ENCODE measurements at places on chromosomes 2 and 18. TPM values are rescaled to one million over a fixed set of nuclear protein-coding genes. Genes with fewer than 3 reads are reported as not detected.

DNA sequence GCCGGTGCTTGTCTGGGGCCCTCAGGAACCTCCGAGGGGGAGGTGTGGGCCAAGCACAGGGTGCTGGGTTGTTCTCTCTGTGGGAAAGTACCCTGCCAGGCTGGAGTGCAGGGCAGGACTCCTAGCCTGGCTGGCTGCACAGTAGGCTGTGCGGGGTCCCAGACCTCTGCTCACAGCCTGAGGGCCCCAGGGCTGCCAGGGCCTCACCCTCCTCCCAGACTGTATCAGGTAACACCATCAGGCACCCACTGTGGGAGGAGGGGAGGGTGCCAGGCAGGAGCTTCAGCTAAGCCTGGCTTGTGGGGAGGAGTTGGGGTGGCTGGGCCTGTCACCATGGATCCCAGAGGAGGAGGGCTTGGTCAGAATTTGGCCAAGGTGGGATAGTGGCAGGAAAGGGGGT lies 211.9 kb upstream of the SMAD2 start:
- peak overlapping the region; percentile 40 for H3K27ac ChIP-seq
- H3K4me1 ChIP-seq: peaks cover 63% of the 10 kb centered on the region
- no peaks in the 10 kb centered on the region for H3K36me3 ChIP-seq
- no peaks in the 10 kb centered on the region for H3K27me3 ChIP-seq

DNA sequence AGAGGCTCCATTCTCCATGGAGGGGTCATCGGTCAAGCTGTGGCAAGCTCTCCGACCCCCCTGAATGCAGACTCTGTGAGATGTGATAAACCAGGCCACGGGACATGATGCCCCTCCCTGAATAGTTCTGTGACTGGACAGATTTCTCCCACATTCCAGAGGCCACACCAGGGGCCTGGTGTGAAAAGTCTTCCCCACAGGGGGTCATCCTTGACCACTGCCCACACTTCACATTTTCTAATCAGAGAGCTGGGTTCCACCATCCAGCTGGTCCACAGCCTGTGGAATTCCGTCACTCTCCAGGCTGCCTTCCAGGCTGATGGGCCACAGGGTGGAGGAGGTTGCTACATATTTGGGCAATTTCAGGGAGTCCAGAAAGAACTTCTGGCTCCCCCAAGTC lies 51.3 kb upstream of the CYRIA start:
- no peak for DNase-seq
- H3K4me1 ChIP-seq: peaks cover 10% of the 10 kb centered on the region
- H3K27ac ChIP-seq: no peak overlapping the region

DNA sequence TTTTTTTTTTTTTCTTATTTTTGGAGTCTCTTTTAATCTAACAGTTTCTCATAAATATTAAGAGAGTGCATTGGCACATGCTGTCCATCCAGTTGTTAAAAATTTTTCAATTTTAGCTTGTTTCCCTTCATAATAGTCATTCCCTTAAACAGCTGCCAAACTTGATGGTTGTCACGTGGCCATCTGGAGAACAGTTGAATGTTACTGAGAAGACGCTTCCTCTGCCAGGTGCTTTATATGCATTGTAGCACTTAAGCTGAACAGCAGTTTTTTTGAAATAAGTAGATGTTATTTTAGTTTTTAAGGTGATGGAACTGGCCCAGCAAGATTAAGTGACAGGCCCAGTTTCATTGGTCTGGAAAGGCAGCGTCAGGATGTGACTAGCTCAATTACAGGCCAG lies 3.3 kb downstream of the SMARCAL1 start:
- H3K36me3 ChIP-seq: peaks cover 57% of the 10 kb centered on the region
- H3K4me1 ChIP-seq: no peaks in the 10 kb centered on the region
- no peak overlapping the region for H3K27ac ChIP-seq

GRCh38 chr2:37916512-37917082 lies 8.5 kb upstream of the RMDN2 start:
- H3K27me3 ChIP-seq: no peaks in the 10 kb centered on the region
- DNase-seq: no peak
- no peak overlapping the region for H3K4me3 ChIP-seq
- peak overlapping the region; percentile 47 for H3K27ac ChIP-seq
- H3K36me3 ChIP-seq: no peaks in the 10 kb centered on the region

DNA sequence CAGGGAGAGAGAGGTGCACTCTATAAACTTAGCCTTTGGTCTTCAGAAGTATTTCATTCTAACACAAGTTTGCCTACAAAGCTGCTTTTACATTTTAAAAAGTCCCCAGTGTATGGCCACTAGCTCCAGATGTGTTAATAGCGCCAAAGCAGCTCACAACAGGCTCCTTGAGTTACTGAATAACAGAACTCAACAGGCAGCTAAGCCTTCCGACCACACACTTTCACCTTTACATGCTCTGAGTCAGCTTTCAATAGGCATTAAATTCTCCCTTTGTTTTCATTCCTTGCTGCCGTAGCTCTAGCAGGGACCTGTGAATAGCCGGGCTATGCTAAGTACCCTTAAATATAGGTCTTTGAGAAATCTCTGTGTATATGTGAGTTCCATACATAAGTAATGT lies 262.8 kb upstream of the PARD3B start:
- no peak for DNase-seq
- H3K27me3 ChIP-seq: no peaks in the 10 kb centered on the region
- no peaks in the 10 kb centered on the region for H3K36me3 ChIP-seq
- peaks cover 6% of the 10 kb centered on the region for H3K4me1 ChIP-seq
- no peak overlapping the region for H3K4me3 ChIP-seq

DNA sequence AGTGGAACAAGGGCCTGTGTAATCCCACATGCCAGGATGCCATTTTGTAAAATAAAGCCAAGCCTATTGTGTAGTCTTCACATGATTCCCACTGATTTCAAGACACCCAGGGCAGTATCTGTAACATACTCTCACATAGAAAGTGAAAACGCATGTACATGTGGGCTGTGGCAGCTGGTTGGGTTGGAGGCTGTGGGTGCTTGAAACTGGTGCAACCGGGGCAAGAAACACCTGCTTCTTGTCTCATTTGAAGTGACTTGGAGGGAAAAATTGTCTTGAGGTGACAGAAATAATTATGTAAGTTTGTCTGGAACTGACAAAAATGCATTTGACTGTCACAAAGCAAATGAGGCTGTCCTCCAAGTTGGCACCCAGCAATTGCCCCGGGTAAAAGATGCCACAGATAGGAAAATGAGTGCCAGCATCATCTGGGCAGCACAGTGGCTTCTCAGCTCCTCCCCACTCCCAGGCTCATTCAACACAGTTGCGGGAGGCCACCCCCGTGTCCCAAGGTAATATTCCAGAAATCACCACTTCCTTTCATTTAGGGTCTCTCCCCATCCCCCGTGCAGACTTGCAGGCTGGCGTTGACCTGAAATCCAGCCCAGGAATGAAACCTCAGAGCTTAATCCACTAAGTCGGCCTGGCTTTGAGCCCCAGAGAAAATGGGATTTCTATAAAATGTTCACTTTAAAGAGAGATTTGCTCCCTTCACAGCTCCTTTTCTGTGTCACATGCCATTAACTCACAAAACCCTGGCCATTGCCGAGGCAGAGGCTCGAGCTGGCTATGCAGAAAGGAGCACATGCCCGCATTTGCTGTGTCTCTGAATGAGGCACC lies 293.9 kb upstream of the PARD3B start:
- H3K27ac ChIP-seq: no peak overlapping the region
- DNase-seq: no peak
- H3K36me3 ChIP-seq: no peaks in the 10 kb centered on the region
- no peaks in the 10 kb centered on the region for H3K4me1 ChIP-seq

GRCh38 chr2:142629193-142629592 lies 248.3 kb upstream of the KYNU start:
- no peaks in the 10 kb centered on the region for H3K36me3 ChIP-seq
- DNase-seq: no peak
- H3K27me3 ChIP-seq: no peaks in the 10 kb centered on the region
- no peaks in the 10 kb centered on the region for H3K4me1 ChIP-seq
- no peak overlapping the region for H3K27ac ChIP-seq
- no peak overlapping the region for H3K4me3 ChIP-seq

DNA sequence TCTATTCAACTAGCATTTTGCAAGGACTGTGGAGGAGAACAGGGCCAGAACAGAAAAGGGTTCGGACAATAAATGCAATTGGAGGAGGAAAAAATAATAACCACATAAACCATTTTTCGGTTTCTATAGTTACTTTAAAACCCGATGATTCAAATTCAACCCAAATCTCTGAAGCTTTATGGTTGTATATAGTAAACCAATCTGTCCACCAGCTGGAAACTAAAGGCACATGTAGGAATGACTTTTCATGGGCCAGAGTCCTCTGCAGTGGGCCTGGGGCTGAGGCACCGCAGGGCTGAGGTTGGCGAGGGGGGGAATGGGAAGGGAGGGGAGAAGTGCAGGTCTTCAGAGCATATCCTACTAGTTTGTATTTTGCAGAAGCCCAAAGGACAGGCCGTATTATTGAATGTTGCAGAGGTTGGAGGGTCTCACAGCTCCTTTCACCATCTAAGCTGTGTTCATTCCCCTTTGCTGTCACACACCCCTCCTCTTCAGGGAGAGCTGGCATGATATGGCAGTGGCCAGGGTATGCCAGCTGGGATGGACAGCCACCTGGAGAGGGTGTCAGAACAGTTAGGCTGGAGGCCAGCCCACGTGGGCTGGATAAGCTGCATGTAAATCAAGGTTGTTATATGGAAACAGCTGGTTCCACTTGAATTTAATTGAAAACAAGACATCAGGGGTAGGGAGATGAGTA lies 267.1 kb downstream of the PRKCE start:
- H3K27ac ChIP-seq: peak overlapping the region; percentile 72
- H3K27me3 ChIP-seq: no peaks in the 10 kb centered on the region
- peaks cover 45% of the 10 kb centered on the region for H3K4me1 ChIP-seq
- H3K4me3 ChIP-seq: no peak overlapping the region
- no peak for DNase-seq
- no peaks in the 10 kb centered on the region for H3K36me3 ChIP-seq

GRCh38 chr2:197031803-197032202 lies 105.3 kb upstream of the PGAP1 start:
- H3K4me1 ChIP-seq: no peaks in the 10 kb centered on the region
- H3K4me3 ChIP-seq: no peak overlapping the region
- no peaks in the 10 kb centered on the region for H3K36me3 ChIP-seq
- no peak for DNase-seq
- no peaks in the 10 kb centered on the region for H3K27me3 ChIP-seq

GRCh38 chr2:60412620-60413019 lies 140.8 kb downstream of the BCL11A start:
- no peak overlapping the region for H3K27ac ChIP-seq
- no peaks in the 10 kb centered on the region for H3K27me3 ChIP-seq
- DNase-seq: no peak
- H3K4me1 ChIP-seq: peaks cover 9% of the 10 kb centered on the region
- H3K4me3 ChIP-seq: no peak overlapping the region

DNA sequence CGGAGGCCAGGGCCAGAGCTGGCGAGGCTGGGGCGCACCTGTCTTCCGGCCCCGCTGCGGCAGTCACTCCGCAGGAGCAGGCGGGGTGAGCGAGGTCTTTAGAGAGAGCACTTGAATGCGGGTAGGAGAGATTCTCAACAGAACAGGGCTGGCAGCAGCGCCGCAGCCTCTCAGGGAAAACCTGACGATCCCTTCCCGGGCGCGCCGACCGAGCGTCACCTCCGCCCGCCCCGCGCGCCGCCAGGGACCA lies 526 bp downstream of the PRKRA start:
- DNase-seq: peak; percentile 47
- no peaks in the 10 kb centered on the region for H3K36me3 ChIP-seq
- peak overlapping the region; percentile 77 for H3K4me3 ChIP-seq
- H3K27ac ChIP-seq: peak overlapping the region; percentile 95
- H3K27me3 ChIP-seq: no peaks in the 10 kb centered on the region

DNA sequence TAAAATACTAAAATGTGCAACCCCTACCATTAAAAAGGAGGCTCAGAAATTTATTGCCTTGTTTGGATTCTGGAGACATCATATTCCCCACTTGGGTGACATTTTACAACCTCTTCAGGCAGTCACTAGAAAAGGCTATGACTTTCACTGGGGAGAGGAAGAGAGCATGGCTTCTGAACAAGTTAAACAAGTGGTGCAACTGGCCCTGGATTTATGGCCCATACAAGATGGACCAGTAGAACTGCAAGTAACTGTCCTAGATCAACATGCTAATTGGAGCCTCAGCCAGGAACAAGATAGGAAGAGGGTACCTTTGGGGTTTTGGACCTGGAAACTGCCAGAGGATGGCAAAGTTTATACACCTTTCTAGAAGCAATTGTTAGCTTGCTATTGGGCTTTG lies 4.0 kb upstream of the DSG2 start:
- H3K27me3 ChIP-seq: no peaks in the 10 kb centered on the region
- H3K27ac ChIP-seq: no peak overlapping the region
- peaks cover 7% of the 10 kb centered on the region for H3K4me1 ChIP-seq
- H3K4me3 ChIP-seq: no peak overlapping the region
- no peak for DNase-seq
- no peaks in the 10 kb centered on the region for H3K36me3 ChIP-seq

DNA sequence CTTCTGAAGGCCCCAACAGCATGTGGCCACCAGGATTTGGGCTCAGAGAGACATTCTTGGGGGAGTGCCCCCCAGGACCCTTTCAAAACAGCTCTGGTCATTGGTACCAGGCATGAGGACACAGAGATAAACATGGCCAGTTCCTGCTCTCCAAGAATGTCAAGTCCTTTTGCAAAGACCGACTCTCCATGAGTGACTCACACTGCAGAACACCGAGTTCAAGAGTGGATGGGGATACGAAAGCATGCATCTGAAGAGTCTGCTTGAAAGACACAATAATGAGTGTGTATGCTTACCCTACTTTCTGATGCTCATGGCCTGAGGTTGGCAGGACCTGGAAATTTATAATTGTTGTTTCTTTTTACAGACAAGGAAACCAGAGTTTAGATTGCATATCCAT lies 450.6 kb downstream of the TSN start:
- H3K36me3 ChIP-seq: no peaks in the 10 kb centered on the region
- H3K27me3 ChIP-seq: no peaks in the 10 kb centered on the region
- no peak overlapping the region for H3K27ac ChIP-seq
- H3K4me1 ChIP-seq: no peaks in the 10 kb centered on the region
- no peak overlapping the region for H3K4me3 ChIP-seq
- DNase-seq: no peak

GRCh38 chr2:201574766-201575165 lies 68.5 kb downstream of the TMEM237 start:
- DNase-seq: no peak
- H3K4me3 ChIP-seq: no peak overlapping the region
- H3K27ac ChIP-seq: no peak overlapping the region
- H3K27me3 ChIP-seq: no peaks in the 10 kb centered on the region
- no peaks in the 10 kb centered on the region for H3K36me3 ChIP-seq

GRCh38 chr2:240868286-240869108 lies at the start of gene AGXT:
Gene AGXT (plus strand): TSS chr2:240868824. CDS start chr2:240868866, 42 bp downstream.
- no peak within 1 kb of the TSS for H3K4me3 ChIP-seq
- no peaks in the 10 kb centered on the region for H3K27me3 ChIP-seq
- DNase-seq: no peak
- H3K36me3 ChIP-seq: no peaks in the 10 kb centered on the region
- no peak within 1 kb of the TSS for H3K27ac ChIP-seq

The ZDBF2 gene
- total RNA-seq: 4.7 TPM

The C2orf66 gene
- total RNA-seq: not detected

The IHH gene
- total RNA-seq: 0.38 TPM

The CXCR1 gene
- not detected for total RNA-seq

The NCKAP5 gene
- total RNA-seq: 5.0 TPM

The PROM2 gene
- 89.5 TPM for total RNA-seq

The MC4R gene
- not detected for total RNA-seq

The DSG1 gene
- 1.8 TPM for total RNA-seq

The BOK gene
- 35.5 TPM for total RNA-seq

All from esophagus squamous epithelium (tissue), 5 donors.